ENCODE measurements at places on chromosomes 3 and 15.

DNA sequence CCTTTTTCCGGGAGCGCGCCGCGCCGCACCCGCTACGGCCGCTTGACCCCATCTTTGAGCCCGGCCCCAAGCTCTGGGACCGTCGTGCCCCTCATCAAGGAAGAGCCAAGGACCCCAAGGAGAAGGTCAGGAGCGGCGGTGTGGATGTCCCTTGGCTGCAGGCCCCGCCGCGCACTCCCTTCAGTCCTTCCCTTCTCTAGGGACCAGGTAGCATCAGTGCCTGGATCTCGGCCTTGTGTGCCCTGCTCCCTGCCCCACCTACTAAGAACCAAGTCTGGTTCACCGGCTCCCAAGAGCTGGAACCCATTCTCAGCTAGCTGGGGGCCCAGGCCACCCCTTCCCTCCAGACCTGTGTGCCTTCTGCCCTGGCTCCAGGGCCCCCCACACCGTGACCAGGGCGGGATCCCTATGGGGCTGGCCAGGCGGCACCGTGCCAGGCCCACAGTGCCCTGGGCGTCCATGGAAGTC, 69.3 kb upstream of the CGNL1 start:
- DNase-seq: peak; percentile 41

DNA sequence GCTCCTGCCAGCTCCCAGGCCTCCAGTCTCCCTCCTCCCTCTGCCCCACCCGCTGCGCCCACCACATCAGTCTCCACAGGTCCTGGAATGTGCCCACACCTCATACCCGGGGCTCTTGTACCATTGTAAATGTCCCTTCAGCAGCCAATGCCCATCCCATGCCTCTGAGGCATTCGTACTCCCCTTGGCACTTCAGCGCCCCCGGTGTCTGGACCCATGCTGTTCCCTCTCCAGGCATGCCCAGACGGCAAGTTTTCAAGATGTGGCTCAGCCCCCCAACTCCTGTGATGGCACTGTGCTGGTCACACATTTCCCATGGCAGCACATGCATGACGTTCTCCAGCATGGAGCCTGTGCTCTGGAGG, 13.3 kb downstream of the PLXND1 start:
- DNase-seq: no peak

- no peak for DNase-seq
Measured at GRCh38 chr15:27675571-27675970, 423.5 kb downstream of the OCA2 start.

DNA sequence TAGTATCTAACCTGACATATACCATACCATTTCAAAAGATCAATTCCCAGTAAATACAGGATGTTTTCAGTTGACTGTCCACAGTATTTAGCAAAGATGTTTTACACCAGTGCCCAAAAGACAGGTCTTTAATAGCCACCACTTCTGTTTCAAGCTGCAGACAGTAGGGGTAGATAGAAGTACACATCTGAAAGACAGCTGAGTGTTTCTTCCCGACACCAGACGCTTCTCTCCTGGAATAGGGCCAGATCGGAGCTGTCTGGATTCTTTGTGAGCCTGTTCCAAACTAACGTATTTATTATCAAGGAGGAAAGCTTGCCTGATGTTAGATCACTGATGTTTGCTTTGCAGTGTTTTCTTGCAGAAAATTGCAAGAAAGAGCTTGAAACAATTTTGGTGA, 136.1 kb upstream of the RBMS3 start:
- DNase-seq: no peak

DNA sequence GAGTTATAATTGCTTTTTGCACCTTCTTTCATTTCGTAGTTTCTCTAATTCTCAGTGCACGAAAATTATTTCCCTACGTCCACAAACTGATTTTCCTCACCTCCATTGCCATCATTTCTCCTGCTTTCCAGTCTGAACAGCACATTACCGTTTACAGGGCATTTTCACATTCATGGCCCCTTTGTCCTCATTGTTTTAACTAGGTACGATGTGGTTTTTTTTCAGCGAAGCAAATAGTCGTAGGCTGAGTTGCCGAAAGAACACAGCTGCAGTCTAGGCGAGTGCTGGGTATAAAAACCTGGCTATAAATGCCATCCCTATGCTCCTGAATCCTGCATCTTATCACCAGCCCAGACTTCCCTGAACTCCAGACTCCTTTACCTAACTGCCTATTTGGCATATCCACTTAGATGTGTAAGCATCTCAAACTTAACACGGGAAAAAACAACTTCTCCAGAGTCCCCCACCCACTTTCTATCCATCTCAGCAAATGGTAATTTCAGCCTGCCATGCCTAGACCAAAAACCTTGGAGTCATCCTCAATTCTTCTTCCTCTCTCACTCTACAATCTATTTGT, 691 bp upstream of the FSIP1 start:
- DNase-seq: no peak

DNA sequence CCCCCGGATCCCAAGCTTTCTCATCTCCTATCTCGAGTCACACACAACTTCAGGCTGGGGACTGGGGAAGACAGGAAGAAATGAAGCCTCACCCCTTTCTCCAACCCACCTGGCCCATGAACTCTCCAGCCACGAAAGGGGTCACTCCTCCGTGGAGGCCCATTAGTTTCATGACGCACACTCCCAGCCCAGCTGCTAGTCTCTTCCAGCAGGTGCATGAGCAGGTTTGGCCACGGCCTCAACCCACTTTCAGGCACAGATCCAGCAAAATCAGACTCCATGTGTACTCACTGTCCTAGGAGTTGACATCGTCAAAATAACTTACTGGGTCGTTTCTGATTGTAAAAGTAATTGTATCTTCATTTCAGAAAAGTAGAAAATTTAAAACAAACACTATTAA, 76.6 kb downstream of the C3orf70 start:
- DNase-seq: no peak

DNA sequence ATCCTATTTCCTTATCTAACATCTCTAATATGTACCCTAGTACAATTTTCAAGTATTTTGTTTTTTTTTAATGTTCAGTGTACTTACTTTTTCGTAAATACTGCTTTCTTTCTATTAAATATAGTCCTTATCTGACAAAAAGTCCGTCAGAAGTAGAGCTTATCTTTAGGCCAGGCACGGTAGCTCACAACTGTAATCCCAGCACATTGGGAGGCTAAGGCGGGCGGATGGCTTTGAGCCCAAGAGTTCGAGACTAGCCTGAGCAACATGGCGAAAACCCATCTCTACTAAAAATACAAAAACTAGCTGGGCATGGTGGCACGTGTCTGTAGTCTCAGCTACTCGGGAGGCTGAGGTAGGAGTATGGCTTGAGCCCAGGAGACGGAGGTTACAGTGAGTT, 41.1 kb downstream of the USP3 start:
- DNase-seq: no peak

- no peak for DNase-seq
Measured at GRCh38 chr3:15578289-15578867, 23.0 kb downstream of the HACL1 start.
